Cardiac ventricle fibroblast (primary cell): ENCODE measurements at places on chromosomes 6 and 20. TPM values are rescaled to one million over a fixed set of nuclear protein-coding genes. Genes with fewer than 3 reads are reported as not detected.

SLC17A2 gene
- total RNA-seq = not detected in 2 replicates

NCR2 gene
- total RNA-seq = not detected in 2 replicates

CGA gene
- total RNA-seq = not detected in 2 replicates

SLCO4A1 gene
- 0.06 and 0.24 TPM in 2 replicates for total RNA-seq

MUCL3 gene
- total RNA-seq = not detected in 2 replicates

EMILIN3 gene
- 0.20 and 0.31 TPM in 2 replicates for total RNA-seq

LY6G6C gene
- not detected in 2 replicates for total RNA-seq

WFDC10B gene
- total RNA-seq = not detected in 2 replicates

MYLK2 gene
- total RNA-seq = not detected in 2 replicates

RAD21L1 gene
- not detected in 2 replicates for total RNA-seq

TNNC2 gene
- total RNA-seq = 1.9 TPM in 1 of 2 replicates, not detected in the other

DZANK1 gene
- total RNA-seq = 0.19 and 1.8 TPM in 2 replicates

AGER gene
- 0.50 and 1.4 TPM in 2 replicates for total RNA-seq

CD109 gene
- 22.8 and 27.1 TPM in 2 replicates for total RNA-seq

TCF21 gene
- 26.9 and 28.5 TPM in 2 replicates for total RNA-seq

ATXN1 gene
- 12.7 and 21.5 TPM in 2 replicates for total RNA-seq

APOM gene
- 2.0 and 2.3 TPM in 2 replicates for total RNA-seq

AIF1 gene
- not detected in 2 replicates for total RNA-seq

ENPP5 gene
- 0.39 and 1.3 TPM in 2 replicates for total RNA-seq

MAK gene
- not detected in 2 replicates for total RNA-seq

PRDM13 gene
- not detected in 2 replicates for total RNA-seq

ZFP64 gene
- 9.8 and 9.9 TPM in 2 replicates for total RNA-seq

CST2 gene
- total RNA-seq = not detected in 2 replicates

EBF4 gene
- 0.49 and 0.69 TPM in 2 replicates for total RNA-seq

ADAM33 gene
- total RNA-seq = 14.1 and 14.8 TPM in 2 replicates

ADRM1 gene
- 83.4 and 101 TPM in 2 replicates for total RNA-seq

TINAG gene
- total RNA-seq = not detected in 2 replicates

CDSN gene
- total RNA-seq = not detected in 2 replicates

RAET1L gene
- not detected in 2 replicates for total RNA-seq

ZBTB46 gene
- total RNA-seq = 3.0 and 6.2 TPM in 2 replicates

CCNC gene
- 21.2 and 26.2 TPM in 2 replicates for total RNA-seq

FILIP1 gene
- 0.69 and 1.1 TPM in 2 replicates for total RNA-seq

EPHA7 gene
- 0.05 TPM in 1 of 2 replicates, not detected in the other for total RNA-seq

SPEF1 gene
- not detected in 2 replicates for total RNA-seq

GMEB2 gene
- total RNA-seq = 8.7 and 9.0 TPM in 2 replicates

FOXF2 gene
- 0.83 and 1.2 TPM in 2 replicates for total RNA-seq

RPS10 gene
- total RNA-seq = 2,025 and 2,137 TPM in 2 replicates
